ENCODE measurements at places on chromosomes 3 and 15.

DNA sequence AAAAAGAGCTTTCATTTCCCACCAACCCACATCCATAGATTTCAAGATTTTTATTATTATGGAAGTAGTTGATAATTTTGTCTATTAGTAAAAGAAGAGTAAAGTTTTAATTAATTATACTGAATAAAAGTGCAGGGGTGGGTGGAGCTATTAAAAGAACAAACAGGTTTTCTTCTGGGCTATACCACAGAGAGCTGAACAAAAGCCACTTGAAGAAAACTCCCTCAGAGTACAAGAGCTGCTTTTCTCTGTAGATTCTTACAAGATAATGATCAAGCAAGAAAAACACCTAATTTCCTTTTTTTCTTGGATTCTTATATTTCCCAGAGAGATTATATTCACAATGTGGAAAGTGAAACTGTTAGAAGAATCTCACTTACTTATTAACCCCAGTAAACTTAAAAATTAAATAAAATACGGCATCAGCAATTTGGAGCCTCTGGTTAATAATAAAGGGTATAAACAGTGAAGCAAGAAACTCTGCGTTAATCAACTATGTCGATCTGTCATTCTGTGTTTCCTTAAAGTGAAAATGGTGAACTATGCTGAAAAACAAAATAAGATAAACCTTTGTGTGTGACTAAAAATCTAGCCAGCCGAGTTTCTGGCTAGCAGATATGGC, 84.9 kb downstream of the THBS1 start:
- no peak for DNase-seq

DNA sequence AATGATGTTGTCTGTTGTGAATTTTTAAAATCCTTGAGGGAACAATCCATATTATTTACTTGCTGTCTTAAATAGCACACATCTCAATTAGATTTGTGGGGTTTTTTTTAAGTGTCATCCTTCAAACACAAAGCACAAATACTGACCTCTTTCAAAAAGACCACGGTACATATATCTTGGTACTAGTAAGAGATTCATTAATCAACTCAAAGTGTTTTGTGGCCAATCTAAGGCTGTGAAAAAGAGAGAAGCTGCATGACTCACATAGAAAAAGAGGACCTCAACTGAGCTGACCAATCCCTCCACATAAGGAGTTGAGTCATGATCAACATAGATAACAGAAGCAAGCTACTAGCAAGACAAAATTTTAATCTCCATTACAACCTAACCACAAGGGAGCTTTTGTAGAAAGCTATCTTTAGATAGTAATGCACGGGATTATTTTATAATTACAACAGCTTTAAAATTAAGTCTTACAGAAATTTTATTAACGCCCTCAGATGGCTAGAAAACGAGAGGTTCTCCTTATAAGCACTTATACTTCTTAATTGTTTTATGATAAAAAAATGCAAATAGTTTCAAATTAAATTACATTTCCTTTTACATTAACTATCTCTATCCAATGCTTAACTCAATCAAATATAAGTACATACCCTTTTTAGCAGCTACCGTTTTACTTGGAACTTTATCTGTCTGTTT, 60.5 kb downstream of the TOP2B start:
- peak; percentile 26 for DNase-seq

DNA sequence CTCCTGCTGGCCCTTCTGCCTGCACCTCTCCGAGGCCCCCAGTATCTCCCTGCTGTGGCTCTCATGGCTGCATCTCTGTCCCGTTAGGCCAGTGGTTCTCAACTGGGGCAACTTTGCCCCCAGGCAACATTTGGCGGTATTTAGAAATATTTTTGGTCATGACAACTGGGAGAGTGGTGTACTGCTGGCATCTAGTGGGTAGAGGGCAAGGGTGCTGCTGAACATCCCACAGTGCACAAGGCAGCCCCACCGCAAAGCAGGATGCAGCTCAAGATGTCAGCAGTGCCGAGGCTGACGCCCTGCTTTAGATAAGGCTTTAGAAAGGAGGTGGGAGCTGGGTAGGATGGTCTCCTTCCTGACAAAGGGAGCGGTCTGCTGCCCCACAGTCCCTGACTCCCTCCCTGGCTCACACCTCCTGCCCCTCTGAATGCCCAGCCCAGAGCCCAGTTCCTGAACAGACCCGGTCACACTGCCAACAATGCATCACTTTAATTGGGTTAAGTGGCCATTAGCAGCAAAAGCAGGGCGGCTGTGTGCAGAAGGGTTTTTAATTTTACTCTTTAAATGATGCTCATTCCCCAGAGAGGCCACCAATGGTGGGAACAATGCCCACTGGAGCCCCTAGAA, 68.8 kb upstream of the TMEM115 start:
- no peak for DNase-seq

- DNase-seq: no peak
These were observed 105.4 kb downstream of the ABHD5 start for GRCh38 chr3:43796041-43796596.

DNA sequence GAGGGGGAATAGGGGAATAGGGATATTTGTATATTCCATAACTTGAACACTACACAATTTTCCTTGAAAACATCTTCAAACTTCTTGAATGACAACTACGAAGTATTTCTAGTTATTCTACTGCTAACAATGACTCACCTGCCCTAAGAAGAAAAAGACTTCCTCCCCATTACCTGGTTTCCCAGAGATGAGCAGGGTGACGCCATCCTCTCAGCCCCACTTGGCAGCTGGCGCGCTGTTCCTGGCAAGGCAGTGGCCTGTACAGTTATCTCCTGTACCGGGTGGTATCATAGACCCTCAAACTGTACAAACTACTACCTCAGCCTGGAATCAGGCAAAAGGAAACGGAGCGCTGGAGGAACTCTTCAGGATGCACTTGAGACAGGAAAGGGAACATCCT, 10.4 kb downstream of the WDR82 start:
- DNase-seq: no peak

DNA sequence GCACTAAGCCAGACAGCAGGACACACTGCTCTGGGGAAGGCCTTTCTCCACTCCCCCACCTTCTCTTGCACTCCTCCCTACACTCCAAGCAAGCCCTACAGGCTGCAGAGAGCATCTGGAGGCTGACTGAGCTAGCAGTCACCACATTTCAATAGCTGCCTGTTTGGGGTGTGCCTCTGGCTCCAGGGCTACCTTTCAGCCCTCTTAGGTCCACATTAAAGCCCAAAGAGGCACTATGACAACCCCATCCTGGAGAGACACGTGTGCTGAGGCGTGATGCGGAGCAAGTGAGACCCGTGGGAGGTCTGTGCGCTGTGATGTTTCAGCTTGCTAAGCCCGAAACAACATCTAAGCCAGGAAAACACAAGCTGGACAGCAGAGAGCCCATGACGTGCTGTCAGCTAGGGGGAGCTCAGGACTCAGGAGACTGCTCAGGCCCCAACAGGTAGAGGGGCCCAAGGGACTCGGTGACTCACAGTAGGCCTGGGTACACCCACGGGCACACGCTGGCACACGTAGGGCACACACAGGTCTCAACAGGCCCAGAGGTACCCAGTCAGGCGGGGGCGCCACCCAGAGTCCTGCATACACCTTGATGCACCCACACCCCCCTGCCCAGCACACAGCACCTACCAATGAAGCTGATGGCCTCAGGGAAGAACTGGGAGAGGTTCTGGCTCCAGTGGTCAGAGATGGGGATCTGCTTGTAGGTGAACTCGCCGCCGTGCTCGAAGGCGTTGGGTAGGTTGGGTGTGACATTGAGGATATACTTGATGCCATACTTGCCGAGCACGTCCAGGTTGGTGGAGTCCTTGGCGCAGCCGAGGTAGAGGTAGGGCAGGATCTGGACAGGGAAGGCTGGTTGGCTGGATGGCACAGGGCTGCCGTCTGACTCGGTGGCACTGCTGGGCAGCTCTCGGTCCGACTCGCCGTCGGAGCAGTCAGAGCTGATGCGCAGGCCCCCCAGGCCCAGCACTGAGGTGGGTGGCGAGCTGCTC, 2.8 kb downstream of the DUSP7 start:
- peak; percentile 55 for DNase-seq

- DNase-seq: no peak
These were observed 27.5 kb downstream of the BTLA start for GRCh38 chr3:112471596-112472325.

DNA sequence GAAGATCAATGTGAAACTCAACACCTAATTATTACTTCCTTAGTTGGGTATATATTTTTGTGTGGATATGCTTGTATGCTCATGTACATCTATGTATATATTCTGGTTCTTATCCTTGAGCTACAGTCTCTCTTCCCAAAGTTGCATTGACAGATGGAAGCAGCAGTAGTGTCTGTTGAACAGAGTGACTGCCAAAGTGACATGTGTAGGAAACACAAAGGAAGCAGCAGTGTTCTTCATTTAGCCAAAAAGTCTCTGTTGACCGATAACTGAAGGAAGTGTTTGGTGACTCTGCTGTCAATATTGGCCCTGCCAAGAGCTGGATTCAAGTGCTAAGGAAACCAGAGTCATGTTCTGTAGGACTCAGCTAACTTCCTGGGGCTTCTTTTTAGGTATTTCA, 123.8 kb downstream of the C3orf70 start:
- no peak for DNase-seq

- peak; percentile 37 for DNase-seq
These were observed 242.8 kb upstream of the ICE2 start for GRCh38 chr15:60721707-60722106.

DNA sequence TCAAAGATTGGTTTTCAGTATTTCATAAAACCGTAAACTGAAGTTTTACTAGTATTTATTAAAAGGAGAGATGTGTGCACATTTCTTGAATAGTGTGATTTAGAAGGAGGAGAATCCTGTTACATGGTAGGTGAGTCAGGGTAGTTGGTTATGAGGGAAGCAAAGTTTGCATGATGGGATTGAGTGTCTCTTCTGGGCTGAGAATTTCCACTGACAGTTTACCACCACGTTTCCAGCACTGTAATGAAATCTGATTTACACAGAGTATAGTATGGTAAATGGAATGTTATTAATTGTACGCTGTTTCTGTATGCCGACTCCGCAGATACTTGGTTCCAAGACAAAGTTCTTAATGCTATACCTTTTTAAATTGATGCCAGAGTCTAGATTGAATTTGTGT, 1.6 kb downstream of the NECTIN3 start:
- no peak for DNase-seq

DNA sequence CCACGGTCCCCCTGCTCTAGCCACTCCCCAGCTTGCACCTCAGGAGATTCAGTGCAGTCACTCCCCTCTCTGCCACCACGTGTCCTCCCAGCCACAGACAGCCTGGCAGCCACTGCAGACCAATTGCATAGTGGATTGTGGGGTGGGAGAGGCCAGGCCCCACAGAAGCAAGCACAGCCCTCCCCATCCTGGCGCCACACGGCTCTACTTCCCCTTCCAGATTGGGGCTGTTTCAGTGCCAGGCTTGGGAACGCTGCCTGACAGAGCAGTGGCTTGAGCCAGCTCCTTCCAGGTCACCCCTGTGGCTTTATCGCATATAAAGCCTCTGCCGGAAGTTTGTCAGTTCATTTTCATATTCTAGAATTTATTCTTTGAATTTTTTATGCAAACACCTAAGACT, 90.7 kb downstream of the TMEM266 start:
- DNase-seq: no peak

GRCh38 chr3:50557106-50557505, 10.4 kb downstream of the C3orf18 start:
- no peak for DNase-seq

- DNase-seq: no peak
These were observed 93.1 kb downstream of the RAD18 start for GRCh38 chr3:8870134-8870533.

- DNase-seq: no peak
These were observed 162.1 kb downstream of the FOXP1 start for GRCh38 chr3:71421475-71421819.

GRCh38 chr3:154942827-154943226, 137.3 kb upstream of the MME start:
- DNase-seq: no peak

- DNase-seq: no peak
These were observed 25.8 kb upstream of the PAQR5 start for GRCh38 chr15:69272891-69273290.

DNA sequence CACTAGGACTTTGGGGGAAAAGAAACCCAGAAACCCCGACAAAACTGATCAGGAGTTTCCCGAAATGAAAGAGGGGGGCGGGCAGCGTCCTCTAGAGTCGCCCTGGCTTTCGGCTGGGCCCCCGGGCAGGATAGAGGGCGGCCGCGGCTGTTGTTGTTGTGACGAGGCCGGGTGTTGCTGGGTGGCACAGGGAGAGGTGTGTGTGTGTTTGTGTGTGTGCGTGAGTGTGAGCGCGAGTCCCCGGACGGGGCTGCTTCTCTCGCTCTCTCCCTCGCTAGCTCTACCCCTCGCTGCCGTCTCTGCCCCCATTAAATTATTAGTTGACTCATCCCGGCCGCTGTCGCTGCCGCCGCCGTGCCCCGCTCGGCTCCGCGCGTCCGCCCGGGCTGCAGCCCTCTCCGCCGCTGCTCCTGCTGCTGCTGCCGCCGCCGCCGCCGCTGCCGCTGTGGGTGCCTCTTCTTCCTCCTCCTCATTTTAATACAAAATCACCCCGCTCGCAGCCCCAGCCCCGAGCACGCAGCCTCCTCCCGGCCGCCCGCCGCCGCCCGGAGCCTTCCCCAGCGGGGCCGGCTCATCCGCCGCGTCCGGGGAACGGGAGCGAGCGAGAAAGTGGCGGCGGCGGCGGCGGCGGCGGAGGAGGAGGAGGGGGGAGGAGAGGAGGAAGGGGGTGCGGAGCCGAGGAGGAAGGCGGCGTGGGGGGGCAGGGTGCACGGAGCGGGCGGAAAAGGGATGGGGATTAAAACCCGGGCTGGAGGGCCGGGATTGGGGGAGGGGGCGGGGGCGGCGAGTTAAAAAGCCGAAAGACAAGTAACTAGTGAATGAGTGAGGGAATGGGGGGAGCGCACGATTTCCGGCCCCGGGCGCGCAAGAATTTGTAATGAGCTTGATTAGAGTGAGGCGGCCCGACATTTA, at the start of gene SATB1:
SATB1 (minus strand) TSS at position 611 of the 912 bp plus-strand sequence. CDS start 4,372 bp downstream, outside the sequence.
- DNase-seq: peak; percentile 67

GRCh38 chr15:89068325-89068784, 19.9 kb upstream of the ABHD2 start:
- peak; percentile 90 for DNase-seq

DNA sequence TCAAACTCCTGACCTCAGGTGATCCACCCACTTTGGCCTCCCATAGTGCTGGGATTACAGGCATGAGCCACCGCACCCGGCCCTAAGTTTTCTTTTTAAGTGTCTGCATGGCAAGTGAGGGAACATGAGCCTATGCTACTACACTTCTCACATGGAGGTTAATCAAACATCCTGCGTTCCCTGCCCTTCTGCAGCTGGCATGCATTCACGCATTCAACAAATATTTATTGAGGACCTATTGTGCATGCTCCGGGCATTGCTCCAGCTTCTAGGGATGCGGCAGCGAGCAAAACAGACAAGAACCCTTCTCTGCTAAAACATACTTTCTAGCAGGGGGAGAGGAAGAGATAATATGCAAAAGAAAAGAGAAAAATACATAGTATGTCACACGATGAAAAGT, 42.6 kb upstream of the ACKR4 start:
- no peak for DNase-seq
